ENCODE measurements at places on chromosomes 1 and 21.

- no peak for DNase-seq
These were observed 55.3 kb downstream of the RIMS3 start for GRCh38 chr1:40610156-40610555.

- DNase-seq: no peak
These were observed 35.0 kb upstream of the JAK1 start for GRCh38 chr1:65001231-65001792.

DNA sequence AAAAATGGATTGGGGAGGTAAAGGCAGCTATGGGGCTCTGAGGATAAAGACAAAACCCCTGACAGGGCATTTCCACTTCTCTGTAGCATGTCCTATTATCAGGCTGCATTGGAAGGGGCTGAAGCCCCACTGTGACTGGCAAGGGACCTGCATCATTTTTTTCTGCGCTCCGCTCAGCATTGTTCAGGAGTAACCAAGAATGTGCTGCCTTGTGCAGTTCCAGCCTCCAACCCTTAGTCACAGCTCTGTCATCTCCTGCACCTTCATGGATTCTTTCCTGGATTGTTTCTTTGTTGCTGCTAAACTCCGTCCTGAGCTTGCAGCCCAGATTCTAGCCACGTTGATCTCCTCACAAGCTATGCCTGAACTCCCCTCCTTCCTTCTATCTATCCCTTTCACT lies 37.4 kb downstream of the SERTAD4 start:
- DNase-seq: no peak

GRCh38 chr1:219173434-219173757 lies 282 bp upstream of the LYPLAL1 start:
- DNase-seq: no peak

DNA sequence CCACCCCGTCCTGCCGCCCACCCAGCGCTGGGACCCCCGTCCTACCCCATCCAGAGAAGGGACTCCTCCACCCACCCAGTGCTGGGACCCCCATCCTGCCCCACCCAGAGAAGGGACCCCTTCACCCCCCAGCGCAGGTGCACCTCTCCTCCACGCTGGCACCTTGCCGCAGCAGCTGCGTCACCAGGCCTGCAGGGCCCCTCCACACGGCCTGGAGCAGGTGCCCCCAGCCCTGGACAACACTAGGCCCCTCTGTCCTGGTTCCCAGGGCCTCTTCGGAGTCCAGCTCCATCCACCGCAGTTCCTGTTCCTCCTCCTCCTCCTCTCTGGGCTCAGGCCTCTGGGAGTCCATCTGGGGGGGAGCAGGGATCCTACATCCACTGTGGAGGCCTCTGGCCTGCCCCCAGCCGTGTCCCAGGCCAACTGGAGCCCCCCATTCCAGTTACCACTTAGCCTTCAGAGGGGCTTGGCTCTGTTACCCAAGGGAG lies 378 bp downstream of the ANKRD65 start:
- DNase-seq: no peak

DNA sequence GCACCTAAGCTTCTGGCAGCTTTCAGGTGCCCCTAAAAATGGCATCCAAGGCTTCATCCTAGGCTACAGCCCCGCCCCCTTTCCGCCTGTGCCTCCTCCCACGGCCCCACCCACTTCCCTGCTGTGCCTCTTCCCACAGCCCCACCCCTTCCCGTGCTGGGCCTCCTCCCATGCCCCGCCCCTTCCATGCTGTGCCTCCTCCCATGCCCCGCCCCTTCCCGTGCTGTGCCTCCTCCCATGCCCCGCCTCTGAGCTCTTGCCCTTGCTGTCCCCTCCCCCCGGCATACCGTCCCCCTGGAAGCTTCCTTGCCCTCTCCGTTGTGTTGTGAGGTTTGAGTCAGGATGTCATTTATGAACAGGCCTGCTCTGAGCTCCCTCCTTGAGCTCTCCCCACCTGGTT lies 228.5 kb upstream of the AJAP1 start:
- DNase-seq: no peak

DNA sequence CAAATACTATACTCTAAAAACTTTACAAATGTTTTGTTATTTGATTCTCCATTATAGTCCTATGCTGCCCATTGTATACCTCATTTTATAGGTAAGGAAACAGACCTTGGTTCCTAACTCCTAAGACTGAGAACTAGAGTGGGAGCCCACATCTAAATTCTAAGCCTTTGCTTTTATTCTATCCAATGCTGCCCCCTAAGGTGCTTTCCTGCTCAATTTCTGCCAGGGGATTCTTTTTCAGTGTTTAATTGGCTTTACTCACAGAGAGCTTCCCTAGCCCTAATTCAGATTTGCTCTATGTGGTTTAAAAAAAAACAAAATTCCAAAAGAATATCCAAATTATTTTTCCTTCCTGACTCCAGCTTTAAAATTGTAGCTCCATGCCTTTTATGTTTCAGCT lies 64.5 kb downstream of the KIF14 start:
- no peak for DNase-seq

DNA sequence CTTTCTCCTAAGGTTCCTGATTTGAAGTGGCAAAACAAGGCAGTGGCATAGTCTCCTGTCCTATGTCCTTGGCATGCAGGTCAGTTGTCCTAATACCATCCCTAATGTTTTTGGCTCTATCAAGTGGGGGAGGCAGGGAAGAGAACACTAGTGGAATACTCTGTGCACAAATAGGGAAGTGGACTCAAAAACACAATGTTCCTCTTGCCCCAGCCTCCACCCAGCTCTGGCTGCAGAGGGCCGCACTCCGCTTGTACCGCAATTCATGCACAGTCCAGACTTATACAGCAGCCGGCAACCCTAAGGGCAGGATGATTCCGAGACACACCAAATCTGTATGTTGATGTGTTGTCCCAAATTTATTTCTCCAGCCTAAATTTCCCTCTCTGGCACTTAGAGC lies 14.5 kb downstream of the PLEKHO1 start:
- DNase-seq: no peak

DNA sequence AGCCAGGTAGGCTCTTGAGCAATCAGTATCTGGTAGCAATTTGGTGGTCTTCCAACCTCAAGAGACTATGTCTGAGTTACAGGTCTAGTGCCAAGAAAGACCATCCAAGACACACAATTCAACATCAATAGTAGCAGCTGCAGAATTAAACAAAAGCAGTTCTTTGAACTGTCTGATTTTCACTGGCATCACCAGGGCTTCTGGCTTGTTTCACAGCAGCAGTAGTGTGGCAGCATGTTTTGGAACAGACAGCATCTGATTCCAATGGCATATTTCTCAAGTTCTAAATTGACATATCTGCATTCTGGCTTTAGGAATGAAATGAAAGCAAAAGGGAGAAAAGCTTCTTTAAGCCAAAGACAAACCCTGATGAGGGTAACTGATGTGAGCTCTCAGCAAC lies 334.7 kb upstream of the PRMT6 start:
- DNase-seq: no peak

- no peak for DNase-seq
These were observed 21.4 kb upstream of the SPSB1 start for GRCh38 chr1:9271283-9271682.

DNA sequence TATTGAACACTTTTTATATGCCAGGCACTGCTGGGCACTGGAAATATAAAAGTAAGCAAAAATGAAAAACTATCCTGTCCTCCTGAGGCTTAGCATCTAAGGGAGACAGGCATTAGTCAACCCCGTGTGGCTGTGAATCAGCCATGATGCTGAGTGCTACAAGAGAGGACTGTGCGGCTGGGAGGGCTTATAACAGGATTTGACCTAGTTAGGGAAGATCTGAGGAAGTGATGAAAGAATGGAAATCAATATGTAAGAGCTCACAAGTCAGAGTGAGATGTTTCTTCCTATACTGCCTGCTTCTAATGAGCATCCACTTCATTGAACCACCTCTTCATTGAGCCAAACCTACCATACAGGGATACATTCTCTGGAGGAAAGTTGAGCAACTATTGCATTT lies 15.1 kb downstream of the TRIM45 start:
- DNase-seq: no peak

DNA sequence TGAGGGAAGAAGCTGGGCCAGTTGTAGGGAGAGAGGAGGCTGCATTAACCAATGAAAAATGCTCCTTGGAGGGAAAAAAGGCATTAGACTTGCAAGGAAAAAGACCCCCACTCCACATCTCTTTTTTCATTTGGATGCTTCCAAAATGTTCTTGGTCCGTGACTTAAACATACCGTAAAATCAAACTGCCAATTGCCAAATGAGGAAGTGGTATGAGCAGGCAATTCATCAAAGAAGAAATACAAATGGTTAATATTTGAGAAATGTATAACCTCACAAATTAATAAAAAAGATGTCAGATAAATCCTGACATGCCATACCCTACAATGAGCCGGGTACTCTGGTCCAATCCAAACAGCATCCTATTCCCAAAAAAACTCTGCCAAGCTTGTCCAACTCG lies 30.6 kb downstream of the KANK4 start:
- no peak for DNase-seq

DNA sequence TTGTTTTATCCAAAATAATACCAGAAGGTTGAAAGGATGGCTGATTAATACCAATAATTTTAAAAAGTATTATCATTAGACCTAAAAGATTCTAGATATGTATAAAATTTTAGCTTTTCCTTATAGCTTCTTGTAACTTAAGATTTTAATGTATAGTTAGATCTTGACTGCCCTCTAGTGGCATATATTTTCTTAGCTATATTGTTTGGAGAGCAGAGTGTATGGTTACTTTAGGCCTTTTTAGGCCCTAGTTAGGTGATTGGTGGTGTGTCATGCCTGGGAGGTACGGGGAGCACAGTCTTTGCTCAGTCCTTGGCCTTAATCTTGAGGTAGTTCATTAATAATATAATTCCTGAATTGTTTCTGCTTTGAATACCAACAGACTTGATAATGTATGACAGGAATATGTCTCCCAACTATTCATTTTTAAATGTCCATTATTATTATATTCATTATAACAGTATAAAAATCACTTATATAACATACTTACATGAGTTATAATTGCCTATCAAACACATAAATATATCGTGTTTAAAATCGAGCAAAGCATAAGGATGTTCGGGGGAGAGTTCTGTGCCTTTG lies 328.4 kb downstream of the ZP4 start:
- DNase-seq: no peak

DNA sequence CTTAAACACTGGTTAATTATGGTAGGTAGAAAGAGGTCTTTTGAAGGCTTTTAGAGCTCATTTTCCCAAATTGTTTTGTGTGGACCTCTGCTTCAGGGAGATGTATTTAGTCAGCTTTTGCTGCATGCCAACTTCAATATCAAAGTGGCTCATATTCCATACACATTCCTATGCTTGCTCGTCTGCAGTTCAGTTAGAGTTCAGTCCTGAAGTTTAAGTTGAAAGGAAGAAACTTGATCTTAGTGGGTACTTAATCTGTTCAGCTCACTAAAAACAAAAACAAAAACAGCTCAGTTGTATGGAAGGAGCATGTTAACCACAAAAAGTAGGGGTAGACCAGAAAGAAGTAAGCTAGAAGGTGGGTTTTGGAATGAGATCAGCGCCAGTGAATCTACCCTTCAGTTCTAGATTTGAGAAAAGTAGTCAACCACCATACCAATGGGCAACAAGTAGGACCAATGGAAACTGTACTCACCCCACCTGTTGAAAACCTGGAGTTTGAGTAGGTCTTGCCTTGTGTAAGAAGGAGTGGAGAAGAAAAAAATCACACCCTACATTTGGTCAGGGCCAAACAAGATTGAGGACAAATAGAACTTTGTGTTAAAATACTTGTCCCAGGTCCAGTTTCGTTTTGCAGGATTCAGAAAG lies 58.0 kb downstream of the LEPR start:
- DNase-seq: no peak

DNA sequence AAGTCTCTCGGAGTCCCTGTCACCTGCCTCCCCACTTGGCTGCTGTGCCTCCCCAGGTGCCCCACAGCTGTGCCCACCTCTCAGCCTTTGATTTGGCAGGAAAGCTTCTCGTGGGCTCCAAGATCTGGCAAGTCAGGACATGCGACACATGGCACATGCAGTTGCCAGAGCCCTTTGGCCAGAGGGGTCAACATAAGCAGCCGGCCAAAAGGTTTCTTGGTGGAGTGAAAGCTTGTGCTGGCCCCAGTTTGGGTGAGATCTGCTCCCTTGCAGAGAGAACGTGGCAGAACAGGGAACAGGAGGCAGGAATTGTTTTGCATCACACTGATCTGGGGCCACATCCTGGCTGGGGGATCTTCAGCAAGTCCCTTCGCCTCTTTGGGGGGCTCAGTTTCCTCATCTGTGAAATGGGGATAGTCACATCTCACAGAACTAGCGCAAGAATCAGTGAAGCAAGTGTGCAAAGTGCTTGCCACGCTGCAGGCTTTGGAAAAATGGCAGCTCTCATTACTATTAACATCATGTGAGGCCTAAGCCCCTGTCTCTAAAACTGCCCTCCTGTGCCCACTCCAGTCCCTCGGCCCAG lies 232.6 kb downstream of the TRABD2B start:
- DNase-seq: no peak

DNA sequence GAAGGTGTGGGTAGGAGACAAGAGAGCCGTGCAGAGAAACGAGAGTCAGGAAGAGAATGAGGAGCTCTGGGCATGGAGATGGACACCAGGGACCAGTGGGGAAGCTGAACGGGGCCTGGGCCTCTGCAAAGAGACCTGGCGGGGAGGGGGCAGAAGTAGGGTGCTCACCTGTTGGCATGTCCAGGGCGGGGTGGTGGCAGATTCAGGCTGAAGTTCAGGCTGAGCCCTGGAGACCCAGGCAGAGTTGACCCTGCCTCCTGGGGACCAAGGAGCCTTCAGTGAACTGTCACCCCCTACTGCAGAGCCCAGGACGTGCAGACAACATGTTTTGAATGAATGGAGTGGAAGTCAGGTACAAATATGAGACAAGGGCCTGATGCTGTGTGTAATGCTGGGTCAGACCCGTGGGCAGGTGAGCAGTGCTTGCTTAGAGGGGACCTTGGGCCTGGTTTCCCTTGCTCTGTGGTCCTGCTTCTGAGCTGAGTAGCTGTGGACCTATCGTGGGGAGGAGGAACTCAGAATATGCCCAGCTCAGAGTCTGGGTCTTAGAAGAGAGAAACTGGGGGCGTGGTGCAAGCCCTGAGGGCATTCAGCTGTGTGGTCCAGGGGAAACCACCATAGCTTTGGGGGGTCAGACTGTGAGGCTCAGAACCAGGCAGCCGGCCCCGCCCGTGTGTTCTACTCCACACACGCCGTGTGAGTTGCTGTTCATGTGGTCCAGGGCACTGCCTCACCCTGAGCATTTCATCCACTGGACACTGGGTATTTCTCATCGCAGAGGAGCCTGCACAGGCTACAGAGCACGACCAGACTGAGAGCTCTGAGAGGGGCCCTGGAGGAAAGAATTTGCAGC lies 21.3 kb upstream of the UMODL1 start:
- no peak for DNase-seq
